ENCODE measurements at places on chromosomes 11 and 22.

GRCh38 chr11:92848578-92848977, 120.9 kb upstream of the MTNR1B start:
- no peak for DNase-seq

DNA sequence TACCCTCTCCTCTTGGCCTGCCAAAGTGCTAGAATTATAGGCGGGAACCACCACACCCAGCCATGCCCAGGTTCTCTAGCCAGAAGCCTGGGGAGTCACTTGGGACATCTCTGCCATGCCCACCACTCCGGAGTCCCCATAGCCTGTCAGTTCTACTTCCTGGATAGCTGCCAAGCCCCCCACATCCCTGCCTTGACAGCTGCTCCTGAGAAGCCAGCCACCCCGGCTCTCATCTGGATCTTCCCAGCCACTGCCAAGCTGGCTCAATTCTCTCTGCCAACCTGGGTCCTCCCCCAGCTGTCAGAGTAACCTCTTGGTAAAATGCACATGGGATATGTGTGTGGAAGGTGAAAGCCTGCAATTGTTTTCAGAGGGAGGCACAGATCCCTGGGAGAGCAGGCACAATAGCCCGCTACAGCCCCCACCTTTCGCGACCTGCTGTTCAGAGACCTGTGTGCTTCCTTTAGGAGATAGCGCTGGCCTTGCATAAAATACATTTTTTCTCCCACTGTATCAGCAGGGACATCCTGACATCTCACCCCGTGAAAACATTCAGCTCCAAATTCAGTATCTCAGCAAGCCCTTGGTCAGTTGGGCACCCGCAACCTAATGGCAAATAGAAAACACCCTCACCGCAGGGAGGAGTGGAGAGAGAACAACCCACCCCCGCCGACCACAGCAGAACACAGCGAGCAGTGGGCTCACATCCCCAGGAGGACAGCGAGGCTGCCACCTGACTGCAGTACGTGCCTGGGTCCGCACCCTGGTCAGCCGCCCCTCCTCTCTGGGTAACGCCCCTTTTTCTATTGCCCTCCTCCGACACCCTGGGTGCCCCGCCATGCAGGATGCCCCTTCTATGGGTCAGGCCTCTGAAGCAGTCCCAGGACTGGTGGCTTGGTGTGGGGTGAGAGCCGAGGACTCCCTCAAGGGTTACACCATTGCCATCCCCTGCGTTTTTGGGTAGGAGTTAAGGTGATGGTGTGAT, 1342.2 kb downstream of the BRD1 start:
- DNase-seq: no peak

GRCh38 chr22:41330169-41330568, 28.8 kb downstream of the ZC3H7B start:
- DNase-seq: no peak

GRCh38 chr22:46563381-46564083, 26.1 kb upstream of the CELSR1 start:
- peak; percentile 5 for DNase-seq
